ENCODE measurements at places on chromosomes 2 and 18.

GRCh38 chr2:101673920-101674319, 23.6 kb upstream of the MAP4K4 start:
- no peak for DNase-seq

- DNase-seq = peak; percentile 64
Observed at GRCh38 chr2:169928463-169928864, 101.2 kb downstream of the UBR3 start.

GRCh38 chr2:188695953-188696352, 278.2 kb upstream of the COL3A1 start:
- DNase-seq = no peak

DNA sequence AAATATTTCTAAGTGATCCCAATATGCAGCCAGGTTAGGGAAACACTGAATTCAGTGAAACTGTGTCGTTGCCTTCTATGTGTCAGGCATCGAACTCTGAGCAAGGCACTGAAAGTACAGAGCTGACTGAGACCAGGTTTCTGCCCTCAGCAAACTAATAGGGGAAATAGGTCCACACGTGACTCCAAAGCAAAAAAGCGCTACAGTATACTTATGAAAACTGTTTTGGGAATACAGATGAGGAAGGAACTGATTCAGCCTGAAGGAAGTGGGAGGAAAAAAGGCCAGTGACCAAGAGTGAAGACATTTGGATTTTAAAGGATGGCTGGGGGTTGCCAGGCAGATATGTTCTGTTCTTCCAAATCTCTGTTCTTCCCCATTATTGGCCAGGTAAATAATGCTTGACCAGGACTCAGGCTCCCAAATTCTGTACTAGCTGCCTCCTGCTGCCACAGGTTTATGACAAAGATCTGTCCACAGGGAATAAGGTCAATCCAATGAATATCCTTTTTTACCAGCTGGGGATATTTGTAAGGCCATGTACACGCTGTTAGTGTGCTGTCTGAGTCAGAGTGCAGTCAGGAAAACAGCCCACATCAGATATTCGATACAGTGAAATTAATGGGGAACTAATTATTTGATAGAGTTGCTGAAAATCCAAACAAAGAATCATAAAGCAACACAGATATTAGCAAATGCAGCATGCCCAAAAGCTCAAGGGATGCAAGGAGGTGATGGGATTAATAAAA, 24.5 kb upstream of the INPP4A start:
- DNase-seq = no peak

GRCh38 chr2:137493261-137493660, 471.0 kb upstream of the HNMT start:
- no peak for DNase-seq

DNA sequence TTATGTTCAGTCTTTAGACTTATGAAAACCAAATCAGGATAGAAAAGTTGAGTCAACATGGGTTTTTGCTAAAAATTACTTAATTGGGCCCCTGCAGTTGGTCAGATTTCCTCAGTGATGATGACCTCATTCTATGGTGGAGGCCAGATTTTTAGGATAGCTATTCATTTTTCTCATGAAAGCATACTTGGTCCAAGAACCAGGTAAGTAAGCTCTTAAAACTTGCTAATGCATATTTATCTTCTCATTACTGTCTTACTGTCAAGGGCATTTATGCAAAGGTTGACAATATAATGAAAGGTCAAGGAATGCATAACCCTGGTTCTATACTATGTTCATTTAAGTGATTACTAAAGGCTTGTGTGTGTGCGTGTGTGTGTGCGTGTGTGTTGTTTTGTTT, 650.6 kb downstream of the SATB2 start:
- DNase-seq = no peak

DNA sequence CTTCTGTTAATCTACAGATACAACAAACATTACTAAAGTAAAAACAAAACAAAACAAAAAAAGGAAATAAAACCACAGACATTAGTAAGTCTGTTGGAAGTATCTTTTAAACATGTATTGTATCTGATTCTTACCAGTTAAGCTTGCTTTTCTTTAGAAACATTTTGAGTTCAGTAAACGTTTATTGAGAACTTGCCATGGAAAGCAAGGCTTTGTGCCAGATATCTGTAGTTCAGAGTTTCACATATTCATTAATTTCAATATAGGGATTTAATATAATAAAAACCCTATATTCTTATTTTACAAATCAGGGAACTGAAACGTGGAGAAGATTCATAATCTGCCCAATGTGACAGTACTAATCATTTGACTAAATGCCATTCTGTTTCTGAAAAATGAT, 1101.0 kb upstream of the GYPC start:
- no peak for DNase-seq

DNA sequence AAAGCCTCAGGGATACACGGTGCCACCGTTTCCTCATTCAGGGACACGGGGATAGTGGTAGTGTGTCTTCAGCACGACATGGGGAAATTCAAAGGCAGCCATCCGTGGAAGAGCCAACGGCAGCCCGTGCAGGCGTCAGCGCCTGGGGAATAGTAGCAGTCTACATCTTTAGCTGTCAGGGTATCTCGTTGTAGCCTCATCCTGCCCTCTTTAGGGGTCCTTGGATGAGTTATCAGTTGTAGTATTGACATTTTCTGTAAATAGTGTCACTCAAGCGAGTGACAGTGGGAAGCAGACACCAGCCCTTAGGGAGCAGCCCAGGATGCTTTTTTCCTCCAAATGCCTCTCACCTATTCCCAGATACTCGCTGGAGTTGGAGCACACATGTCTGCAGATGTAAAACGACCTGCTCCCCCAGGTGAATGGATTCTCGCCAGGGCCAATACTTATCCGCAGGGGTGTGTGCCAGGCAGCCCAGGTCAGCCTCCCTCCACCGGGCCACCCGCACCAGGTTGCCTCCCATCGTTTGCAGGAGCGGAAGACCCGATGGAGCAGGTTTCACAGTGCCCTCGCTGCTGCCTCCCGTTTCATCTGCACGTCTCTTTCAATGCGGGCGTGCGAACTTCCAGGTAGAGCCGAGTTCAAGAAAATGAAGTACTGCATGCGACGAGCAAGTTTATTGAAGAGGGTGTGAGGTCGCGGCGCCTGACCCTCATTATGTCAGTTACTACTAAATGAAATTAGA, 41.0 kb downstream of the AGAP1 start:
- DNase-seq = no peak

DNA sequence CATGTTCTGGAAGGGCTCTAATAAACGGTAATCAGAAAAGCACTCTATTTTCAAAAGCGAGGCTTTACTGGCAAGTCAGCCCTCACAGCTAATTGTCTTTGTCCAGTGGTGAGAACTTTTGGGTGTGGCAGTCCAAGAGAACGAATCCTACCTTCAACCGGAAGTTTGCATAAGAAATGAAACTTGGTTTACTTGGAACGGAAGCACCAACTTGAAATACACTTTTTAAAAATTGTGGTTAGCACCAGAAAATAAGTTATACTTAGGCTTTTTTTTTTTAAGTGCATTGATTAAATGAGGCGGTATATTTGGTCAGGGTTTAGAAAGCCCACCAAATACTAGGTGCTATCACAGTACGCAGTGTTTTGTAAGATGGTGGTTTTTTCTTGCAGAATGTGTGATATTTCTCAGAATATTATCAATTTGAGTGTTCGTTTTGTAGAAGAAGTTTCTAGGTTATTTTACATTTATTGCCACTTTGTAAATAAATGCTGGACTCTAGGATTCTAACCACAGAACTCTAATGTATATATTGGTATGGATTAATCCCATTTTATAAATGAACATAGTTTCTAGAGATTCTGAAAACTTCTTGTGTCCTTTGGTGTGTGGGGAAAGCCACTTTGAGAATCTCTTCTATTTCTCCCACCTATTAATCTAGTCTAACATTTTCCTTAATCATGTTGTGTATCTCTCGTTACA, 1.2 kb downstream of the MYL12A start:
- peak; percentile 67 for DNase-seq

DNA sequence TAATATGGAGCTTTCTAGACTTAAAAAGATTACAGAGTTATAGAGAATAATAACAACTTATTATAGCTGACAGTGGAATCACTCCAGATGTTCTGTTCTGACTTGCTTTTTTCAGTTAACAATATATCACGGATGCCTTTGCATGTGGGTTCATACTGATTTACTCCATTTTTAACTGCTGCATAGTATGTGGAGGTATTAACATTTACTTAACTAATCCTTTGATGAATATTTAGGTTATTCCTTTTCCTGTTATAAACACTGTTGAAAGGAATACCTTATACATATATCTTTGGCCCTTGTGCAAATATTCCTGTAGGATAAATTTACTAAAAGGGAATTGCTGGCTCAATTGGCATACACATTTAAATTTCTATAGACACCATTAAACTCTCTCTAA, 33.1 kb upstream of the ZFP36L2 start:
- DNase-seq = no peak

GRCh38 chr2:130720036-130720435, 8.8 kb upstream of the GPR148 start:
- no peak for DNase-seq

- DNase-seq = no peak
Observed at GRCh38 chr18:23661735-23662308, 889 bp downstream of the ANKRD29 start.

DNA sequence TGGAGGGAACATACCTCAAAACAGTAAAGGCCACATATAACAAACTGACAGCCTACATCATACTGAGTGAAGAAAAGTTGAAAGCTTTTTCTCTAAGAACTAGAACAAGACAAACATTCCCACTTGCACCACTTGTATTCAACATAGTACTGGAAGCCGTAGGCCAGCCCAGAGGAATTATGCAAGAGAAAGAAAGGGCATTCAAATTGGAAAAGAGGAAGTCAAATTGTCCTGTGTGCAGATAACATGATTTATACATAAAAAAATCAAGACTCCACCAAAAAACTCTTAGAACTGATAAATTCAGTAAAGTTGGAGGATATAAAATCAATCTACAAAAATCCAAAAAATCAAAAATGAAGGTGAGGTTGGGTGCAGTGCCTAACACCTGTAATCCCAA, 8.0 kb upstream of the KDM3A start:
- no peak for DNase-seq

DNA sequence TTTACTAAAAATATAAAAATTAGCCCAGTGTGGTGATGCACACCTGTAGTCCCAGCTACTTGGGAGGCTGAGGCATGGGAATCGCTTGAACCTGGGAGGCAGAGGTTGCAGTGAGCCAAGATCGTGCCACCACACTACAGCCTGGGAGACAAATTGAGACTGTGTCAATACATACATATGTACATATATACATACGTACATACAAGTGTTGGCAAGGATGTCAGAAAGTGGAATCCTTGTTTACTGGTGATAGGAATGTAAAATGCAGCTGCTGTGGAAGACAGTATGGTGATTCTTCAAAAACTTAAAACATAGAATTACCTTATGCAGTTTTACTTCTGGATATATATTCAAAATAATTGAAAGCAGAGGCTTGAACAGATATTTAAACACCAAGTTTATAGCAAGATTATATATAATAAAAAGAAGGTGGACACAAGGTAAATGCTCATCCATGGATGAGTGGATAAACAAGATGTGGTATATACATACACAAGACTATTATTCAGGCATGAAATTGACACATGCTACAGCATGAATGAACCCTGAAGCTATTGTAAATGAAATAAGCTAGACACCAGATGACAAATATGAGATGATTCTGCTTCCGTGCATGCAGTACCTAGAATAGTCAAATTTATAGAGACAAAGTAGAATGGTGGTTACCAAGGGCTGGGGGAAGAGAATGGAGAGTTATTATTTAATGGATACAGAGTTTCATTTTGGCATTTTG, 43.2 kb downstream of the CCDC138 start:
- no peak for DNase-seq

- DNase-seq = no peak
Observed at GRCh38 chr2:7373156-7373555, 455.9 kb downstream of the RNF144A start.

GRCh38 chr2:2668681-2669265, 337.7 kb upstream of the MYT1L start:
- no peak for DNase-seq

GRCh38 chr2:144515099-144515695, 4.7 kb downstream of the ZEB2 start:
- DNase-seq = no peak

GRCh38 chr2:133791191-133791590, 222.9 kb upstream of the NCKAP5 start:
- DNase-seq = no peak

GRCh38 chr18:37565977-37566478, 430 bp upstream of the CELF4 start:
- no peak for DNase-seq

- no peak for DNase-seq
Observed at GRCh38 chr2:127423478-127423843, 5.2 kb downstream of the PROC start.
